ENCODE measurements at places on chromosomes 2 and 18.

DNA sequence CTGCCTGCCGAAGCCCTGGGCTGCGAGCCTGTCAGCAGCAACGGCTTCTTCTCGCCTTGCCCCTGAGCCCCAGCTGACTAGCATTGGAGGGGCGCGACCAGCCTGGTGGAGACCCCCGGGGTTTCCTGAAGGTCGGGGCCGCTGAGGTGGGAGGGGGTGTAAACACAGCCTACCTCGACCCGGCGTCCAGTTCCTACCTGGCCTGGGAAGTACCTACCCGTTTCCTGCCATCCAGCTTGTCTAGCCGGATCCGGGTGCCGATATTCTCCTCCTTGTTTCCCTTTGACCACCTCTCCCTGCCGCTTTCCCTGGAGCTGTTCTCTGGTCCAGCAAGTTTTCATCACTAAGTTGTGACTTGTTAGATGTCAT lies 511 bp downstream of the MOB4 start:
- no peak for DNase-seq

DNA sequence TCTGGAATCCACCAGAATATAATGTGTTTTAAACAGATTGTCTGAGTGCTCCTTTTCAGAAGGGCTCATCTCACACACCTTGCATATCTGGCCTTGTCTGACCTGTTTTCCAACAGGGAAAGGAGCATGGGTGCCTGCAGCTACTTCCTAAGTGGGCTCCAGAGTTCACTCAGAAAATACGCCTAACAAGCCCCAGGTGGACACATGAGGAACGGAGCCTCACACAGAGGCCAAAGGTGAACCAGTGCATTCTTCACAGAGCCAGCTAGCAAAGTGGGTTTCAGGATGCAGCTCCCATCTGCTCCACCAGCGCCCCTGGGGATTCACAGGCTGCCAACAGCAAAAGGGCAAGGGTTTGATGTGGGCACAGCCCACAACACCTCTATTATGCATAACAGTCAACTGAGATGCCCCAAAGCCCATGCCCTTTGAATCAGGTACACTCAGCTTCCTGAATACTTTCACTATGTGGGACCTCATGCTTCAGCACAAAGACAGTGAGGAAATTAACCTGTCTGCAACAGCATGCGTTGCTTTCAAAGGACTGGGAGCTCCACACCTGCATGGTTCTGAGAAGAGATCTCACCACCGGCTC lies 86.6 kb downstream of the CCBE1 start:
- no peak for DNase-seq

DNA sequence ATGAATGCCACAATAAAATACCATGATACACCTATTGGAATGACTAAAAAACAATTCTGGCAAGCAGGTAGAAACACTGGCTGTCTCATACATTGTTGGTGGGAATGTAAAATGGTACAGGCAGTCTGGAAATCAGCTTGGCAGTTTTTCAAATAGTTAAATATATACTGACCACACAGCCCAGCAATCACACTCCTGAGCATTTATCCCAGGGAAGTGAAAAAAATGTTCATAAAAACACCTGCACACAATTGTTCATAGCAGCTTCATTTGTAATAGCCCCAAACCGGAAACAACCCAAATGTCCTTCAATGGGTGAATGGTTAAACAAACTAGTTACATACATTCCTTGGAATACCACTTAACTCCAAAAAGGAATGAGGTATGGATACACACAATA lies 137.2 kb downstream of the TFCP2L1 start:
- DNase-seq, result no peak

GRCh38 chr2:3633089-3633981 lies 24.7 kb upstream of the ALLC start:
- no peak for DNase-seq

DNA sequence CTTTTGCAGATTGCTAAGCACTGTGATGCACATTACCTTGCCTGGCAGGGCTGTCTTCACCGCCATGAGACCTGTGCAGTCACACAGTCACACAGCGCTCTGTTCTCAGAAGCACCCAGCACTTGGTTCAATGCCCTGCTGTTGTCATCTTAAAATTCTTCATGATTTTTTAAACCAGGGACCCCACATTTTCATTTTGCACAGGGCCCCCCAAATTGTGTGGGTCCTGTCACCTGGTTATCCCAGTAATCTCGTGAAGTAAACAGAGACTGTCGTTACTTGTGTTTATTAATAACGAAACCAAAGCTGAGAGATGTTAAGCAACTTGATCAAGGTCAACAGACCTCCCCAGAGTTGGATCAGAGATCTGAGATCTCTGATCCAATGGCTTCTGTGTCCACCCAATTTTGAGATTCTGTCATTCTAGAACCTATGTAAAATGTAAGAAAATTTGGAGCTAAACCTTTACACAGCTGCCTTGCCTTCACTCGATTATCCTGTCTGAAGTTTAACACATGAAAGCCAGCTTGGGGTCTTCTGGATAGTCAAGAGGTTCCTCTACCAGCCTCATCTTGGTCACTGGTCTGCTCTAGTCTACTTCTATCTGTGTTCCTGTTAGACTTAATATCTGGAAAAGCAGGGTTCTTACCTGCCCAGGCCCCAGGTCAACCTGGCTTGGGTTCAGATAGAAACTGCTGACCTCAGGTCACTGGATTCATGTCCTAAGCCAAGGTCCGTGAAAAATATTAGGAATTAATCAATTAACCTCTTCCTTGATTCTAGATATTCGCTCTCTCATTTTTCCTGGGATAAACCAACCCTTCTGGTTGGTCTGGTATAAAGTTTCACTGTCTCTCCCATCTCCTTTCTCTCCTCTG lies 13.7 kb upstream of the TTC39C start:
- DNase-seq, result no peak

DNA sequence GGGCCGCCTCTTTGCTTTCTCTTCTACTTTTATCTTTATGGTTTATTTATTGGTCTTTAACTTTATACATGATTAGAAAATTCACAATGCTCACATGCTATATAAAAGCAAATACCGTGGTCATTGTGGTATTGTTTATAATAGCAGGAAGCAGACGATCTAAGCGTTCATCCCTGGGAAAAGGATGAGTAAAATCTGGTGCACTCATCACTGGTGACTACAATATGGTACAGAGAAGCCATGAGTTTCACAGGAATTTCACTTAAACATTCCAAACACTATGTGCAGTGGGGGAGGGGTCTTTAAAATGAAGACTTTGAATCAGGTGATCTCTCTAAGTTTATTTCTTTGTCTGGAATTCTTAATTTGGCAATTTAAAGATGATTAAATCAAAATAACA lies 97.9 kb downstream of the SCN3A start:
- no peak for DNase-seq

DNA sequence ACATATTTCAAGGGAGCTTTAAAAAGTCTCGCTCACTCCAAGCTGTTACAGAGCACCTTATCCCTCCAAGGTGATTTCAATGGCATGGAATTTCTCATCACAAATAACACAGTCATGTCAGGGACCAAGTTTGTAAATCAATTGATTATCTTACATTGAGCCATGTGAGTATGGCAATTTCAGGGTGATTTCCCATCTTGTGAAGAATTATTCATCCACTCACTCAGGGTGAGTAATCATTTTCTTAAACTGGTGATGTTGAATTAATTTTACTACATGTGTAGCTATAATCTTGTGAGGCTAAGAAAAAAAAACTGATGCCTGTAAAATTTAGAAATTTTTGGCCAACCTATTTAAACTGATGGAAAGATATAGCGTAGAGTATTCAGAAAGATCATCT lies 3.3 kb upstream of the ABCA12 start:
- DNase-seq, result no peak

DNA sequence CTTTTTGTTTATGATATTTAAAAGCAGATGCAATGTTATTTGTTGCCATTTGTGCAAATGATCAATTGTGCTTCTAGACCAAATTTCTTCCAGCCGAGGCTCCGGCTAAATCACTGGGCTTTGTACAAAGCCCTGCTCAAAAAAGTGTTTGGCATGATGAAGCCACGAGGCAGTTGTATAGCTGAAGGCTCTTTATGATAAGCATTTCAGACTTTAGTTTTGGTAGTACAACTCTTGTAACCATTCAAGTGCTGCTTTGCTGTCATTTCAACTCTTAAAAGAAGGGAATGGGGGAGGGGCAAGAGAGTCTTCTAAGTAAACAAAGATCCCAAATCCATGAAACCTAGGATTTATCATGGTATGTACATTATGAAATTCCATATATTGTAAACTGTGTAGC lies 3.3 kb upstream of the ZNF532 start:
- DNase-seq, result no peak

DNA sequence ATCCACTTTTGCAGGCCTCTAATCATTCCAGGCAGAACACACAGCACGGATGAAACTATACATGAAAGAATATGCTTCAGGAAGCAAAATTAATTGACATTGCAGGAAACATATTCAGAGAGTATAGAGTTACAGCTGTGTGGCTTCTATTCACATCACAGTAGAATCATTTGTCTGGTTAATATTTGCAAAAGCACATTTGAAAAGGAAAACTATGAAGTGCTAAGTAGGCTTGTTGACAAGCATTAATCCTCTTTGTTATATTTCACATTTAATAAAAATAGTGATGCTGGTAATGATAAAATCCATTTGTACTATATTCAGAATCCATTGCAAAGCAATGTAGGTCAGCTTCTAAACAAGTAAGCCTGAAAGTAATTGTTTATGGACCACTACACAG lies 32.2 kb upstream of the PIK3C3 start:
- DNase-seq, result no peak

DNA sequence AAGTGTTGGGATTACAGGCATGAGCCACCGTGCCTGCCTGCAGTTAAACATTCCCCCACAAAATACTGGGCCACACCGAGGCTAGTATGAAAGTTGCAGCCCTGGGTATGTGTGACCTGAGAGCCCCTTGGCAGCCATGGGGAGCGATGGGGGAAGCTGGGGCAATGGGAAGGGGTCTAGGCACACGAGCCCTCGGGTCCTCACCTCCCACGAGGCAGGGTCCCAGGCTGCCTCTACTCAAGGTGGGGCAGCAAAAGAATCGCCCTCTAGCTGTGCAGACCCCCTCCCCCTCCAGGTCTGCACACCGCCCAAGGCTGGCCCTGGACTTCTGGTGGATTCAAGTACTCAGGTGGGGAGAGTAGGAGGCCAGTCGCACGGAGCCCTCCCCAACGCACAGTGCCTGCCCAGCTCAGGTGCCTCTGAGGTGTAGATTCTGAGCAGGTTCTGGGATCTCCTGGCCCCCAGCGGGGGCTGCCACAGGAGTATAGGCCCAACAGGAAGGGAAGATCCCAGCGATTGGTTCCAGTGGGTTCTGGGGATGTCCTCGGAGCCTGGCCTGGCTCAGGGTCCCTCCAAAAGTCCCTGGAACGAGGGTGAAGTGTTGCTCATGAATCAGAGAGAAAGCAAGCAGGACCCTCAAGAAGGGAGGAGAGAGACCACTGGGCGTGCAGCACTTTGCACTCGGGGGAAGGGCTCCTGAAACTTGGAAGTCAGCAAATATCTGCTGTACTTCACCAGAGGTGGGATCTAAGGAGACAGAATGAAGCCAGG lies 2.6 kb downstream of the GPR35 start:
- DNase-seq, result no peak

DNA sequence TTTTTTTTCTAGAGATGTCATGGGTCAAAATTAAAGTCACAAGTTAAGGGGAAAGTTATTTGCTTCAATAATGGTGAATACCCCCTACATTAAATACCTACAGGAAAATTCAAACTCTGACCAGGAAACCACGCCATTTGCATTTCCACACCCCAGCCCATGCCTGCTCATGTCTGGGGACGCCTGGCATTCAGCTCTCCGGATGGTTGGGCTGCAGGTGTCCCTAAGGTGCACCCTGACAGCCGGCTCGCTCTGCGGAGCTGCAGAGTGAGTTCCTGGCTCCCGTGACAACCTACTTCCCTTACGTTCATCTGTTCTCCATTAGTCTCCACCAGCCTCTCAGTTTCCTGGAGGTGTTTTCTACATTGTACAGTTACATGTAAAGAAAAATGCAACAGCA lies 122.7 kb upstream of the RIOK3 start:
- DNase-seq, result no peak

GRCh38 chr2:12007282-12007681 lies 260.9 kb downstream of the LPIN1 start:
- no peak for DNase-seq

DNA sequence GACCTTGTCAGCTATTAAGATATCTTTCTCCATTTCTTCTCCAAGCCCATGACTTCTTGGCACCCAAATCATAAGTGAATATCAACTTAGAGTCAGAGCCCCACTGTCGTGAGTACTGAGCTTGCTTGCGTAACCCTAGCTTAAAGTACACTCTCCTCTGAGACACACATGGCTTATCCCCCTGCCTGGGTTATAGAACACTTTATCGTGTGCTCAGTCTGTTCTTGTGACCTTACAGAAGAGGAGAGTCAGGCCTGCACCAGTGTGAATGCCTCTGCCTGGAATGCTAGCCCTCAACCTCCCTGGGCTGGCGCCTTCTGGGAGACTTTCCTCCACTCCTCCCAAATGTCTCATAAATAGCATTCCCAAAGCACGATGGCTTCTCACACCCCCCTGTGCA lies 79.3 kb downstream of the CEP192 start:
- DNase-seq, result no peak

Measured in NT2/D1 (cell line).